ENCODE measurements at places on chromosomes 6 and 20. TPM values are rescaled to one million over a fixed set of nuclear protein-coding genes. Genes with fewer than 3 reads are reported as not detected.
A peak's percentile ranks its signal among the peaks of the same experiment; 100 is the strongest.

The ADGRF1 gene
- 0.12 TPM for total RNA-seq

DNA sequence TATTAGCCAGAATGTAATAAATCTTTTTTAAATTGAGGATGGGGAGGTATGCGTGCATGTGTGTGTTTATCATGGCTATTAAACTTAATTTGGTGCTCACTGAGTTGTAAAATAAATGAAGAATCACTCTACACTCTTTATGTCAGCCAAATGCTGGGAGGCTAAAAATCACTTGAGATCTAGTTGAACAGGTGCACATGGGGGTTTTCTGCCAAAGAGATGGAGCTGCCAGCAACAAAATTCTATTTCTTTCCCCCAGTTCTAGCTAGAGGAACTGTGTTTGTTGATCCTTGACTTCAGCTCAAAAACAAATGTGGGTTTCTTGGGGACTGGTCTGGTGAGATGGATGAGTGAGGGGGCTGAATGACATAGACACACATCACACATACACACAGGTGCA lies 183.3 kb upstream of the BTBD3 start:
- DNase-seq: no peak

GRCh38 chr6:10138917-10139316 lies 276.0 kb downstream of the TFAP2A start:
- DNase-seq: no peak

GRCh38 chr6:149045404-149045803 lies 272.1 kb upstream of the TAB2 start:
- DNase-seq: no peak

DNA sequence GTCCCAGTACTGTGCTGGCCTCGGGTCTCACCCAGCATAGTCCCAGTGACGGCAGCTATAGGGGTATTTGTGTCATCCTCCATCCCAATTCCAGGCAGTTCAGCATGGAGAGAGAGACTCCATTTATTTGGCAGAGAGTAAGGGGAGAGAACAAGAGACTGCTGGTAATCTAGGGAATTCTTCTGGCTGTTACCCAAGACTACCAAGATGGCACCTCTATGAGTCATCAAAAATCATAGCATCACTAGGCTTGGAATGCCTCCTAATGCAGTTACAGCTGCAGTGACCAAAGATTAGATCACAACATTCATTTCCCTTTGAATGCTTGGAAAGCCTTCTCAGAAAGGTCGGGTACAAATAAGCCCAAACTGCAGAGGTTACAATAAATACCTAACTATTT lies 660.4 kb upstream of the FLRT3 start:
- DNase-seq: no peak

DNA sequence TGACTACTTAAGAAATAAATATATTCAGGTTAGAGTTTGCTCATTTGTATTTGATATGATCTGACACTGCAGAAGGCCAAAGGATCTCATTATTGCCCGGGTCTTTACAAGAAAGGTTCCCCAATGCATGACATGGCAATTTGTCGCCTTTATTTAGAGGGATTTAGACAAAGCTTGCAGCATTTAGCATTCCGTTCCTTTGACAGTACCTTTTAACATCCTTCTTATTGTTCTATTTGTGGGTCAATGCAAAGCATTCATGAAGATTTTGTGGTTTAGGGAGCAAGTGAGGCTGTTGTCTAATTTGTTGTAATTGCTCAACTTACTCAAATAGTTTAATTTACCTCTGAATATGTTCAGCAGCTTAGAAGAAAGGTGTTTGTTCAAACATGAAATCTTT lies 230.8 kb upstream of the FLRT3 start:
- DNase-seq: no peak

DNA sequence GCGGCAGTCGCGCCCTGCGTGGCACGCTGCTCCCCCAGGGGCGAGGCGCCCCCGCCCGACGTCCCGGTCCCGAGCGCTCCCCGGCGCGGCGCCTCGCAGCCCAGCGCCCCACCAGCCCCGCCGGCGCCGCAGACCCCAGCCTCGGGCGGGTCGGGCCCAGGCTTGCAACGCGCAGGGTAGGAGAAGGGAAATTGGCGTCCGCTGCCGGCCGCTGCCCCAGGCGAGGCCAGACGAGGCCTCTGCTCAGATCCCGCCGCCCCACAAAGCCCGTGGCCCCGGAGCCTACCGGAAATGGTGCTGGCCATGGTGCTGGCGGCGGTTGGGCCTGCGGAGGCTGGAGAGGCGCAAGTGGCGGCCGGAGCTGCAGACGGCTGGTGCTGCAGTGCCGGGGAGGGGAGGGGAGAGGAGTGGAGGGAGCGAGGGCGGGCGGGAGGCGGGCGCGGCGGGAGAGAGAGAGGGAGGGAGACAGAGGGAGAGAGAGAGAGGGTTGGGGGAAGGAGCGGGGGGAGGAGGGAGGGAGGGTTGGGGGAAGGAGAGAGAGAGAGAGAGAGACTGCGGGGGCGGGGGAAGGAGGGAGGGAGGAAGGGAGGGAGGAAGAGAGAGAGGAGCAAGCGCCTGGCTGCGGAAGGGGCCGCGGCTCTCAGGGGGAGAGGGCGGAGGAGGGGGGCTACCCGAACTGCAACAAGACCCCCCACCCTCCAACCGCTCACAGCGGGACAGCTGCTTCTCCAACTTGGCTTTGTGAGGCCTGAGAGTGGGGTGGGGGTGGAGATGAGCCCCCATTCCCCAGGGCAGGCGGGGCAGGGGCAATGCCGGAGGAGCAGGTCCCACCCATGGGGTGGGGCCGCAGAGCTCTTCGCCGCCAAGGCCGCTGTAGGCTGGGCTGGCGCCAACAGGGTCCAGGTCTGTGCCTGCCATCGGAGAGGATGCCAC lies at the start of gene STMN3:
Gene STMN3 (minus strand): TSS at position 384 of the 933 bp plus-strand sequence. CDS start 79 bp downstream, at position 305.
- DNase-seq: peak; percentile 89

DNA sequence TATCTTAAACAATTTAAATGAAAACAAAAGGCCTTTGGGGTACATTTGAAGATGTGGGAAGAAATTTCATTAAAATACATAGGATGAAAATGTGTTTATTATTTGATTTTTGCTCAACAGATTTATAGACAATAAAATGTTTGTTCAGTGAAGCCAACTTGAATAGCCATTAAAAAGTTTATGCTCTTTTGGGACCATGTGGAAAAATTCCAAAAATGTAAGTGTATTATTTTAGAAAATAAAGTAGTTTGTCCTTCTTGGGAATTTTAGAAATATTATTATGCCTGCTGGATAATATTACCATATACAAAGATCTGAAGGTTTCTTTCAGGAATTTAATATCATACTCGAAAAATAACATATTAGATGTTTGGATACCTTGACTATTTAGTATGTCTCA lies 131.3 kb downstream of the EPM2A start:
- DNase-seq: no peak

- DNase-seq: no peak
These were observed 587 bp downstream of the IP6K3 start for GRCh38 chr6:33746036-33746600.

GRCh38 chr6:95410168-95410567 lies 167.2 kb upstream of the MANEA start:
- DNase-seq: no peak

The TRIM10 gene
- not detected for total RNA-seq

The BMP6 gene
- 3.4 TPM for total RNA-seq

GRCh38 chr6:133166766-133167165 lies 74.4 kb upstream of the EYA4 start:
- no peak for DNase-seq

GRCh38 chr20:58056021-58056591 lies 172.3 kb downstream of the ANKRD60 start:
- DNase-seq: no peak

DNA sequence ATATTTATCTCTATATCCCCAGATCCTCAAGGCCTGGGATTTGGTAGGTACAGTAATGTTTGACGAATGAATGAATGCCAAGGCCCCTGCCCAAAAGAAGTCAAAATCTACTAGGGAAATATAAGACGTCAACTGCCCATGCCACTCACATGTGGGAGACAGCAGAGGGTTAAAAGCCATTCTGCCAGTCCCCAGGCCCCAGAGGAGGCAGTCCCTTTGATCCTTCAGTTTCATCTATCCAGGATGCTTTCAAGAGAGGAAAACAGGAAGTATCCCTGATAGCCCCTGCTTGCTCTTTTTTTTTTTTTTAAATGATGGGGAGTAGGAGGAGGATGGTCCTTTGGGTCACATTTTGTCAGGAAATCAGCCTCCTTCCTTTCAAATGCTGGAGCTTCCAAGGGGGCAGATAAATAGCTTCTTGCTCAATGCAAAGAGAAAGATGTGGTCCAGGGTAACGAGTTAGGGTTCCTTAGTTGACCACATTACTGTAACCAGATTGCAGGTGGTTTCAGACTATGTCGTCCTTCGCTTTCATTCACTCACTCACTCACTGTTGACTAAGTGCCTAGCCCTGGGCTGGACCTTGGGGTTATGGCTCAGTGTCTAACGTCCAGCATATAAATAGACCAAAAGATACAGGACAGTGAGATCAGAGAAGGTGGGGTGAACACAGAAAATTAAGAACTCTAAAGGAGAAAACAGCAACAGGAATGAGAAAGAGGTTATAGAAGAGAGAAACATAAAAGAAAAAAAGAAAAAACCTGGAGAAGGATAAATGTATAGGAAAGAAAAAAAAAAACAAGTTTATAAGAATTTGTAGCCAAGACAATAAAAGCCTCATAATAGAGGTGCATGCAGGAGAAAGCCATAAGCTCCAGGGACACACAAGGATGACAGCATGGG lies 64.6 kb upstream of the PIM1 start:
- DNase-seq: no peak

GRCh38 chr20:62020935-62021701 lies 44.6 kb downstream of the TAF4 start:
- no peak for DNase-seq

The CABLES2 gene
- total RNA-seq: 21.7 TPM

- no peak for DNase-seq
These were observed 162.8 kb upstream of the RSPO3 start for GRCh38 chr6:126955621-126956020.

DNA sequence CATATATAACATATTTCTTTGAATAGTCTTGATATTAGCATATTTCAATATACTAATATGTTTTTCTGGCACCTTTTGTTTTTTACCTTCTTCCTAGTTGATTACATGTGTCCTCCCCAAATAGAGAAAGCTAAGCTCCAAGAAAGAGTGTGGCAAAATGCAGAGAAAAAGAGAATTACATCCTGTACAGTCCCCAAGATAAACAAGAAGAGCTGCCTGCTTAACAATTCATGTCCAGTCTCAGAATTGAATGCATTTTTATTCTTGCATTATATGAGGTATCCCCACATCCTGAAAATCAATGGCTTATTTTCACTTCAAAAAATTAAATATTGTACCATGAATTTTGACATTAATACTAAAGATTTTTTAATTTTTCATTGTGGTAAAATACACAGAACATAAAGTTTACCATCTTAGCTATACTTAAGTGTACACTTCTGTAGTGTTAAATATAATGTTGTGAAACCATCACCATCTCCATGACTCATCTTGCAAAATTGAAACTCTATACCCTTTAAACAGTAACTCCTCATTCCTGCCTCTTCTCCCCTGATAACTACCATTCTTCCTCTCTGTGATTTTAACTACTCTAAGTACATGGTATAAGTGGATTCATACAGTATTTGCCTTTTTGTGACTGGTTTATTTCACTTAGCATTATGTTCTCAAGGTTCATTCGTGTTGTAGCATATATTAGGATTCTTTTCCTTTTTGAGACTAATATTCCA lies 490.3 kb downstream of the COL12A1 start:
- no peak for DNase-seq

GRCh38 chr6:11969092-11969491 lies 43.0 kb upstream of the HIVEP1 start:
- DNase-seq: no peak

DNA sequence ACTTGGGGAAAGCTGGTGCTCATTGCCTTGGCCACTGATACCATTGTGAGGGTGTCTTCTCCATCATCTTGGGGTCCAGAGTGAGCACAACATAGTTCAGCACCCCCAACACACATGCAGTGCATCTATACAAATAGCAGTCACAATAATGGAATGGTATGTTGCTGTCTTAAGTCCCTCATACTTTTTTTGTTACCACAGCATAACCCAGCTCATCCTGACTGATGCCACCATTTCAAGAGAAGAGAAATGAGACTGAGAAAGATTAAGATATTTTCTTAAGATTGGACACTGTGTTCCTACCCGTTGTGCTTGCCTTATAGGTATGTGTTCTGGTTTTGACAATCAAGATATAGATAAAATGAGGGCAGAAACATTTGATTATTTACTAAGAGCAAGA lies 15.6 kb downstream of the CST4 start:
- no peak for DNase-seq

DNA sequence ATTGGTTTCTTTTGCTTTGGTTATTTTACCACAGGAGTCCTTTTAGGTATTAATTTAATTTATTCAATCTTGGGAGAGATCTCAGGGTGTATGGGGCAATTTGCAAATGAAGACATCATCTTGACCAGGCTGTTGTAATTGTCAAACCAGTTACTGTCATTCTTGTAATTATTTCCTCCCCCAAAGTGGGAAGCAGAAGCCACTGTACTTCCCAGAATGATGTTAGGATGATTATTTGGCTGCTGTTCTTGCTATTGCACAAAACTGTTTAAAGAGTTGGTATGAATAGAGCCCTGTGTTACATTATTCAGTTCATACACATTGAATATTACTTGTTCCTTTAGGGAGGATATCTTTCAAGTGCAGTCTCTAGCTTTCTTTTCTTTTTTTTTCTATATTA lies 1.7 kb downstream of the TAAR6 start:
- DNase-seq: no peak

GRCh38 chr6:137816133-137816579 lies 50.9 kb upstream of the TNFAIP3 start:
- no peak for DNase-seq

The CDSN gene
- not detected for total RNA-seq

GRCh38 chr6:49556429-49556837 lies 6.0 kb downstream of the C6orf141 start:
- DNase-seq: no peak

- no peak for DNase-seq
These were observed 131.2 kb upstream of the HDDC2 start for GRCh38 chr6:125432963-125433362.

DNA sequence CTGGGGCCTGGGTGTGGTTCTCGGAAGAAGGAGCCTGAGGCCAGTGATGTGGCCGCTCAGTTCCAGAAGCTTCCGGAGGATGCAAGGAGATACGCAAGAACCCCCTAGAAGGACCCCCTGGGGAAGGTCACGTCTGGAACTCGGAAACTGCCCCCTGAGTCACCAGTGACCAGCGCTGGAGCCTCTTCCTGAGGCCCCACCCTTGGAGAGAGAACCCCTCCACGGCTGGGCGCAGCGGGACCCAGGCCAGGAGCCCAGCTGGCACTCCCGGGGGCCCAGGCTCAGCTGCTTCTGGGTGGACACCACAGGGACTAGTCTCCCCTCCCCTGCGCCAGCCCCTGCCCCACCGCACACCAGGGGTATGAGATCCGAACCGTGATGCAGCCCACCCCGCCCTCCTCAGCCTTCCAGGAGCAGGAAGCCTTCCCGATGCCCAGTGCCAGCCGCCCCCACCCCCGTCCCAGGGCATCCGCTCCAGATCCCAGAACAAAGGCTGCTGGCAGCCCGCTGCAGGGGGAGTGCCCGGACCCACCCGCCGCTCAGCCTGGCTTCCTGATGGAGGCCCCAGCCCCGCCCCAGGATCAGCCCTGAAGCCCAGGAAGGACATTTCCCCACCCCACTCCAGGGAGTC lies 7.5 kb downstream of the LAMA5 start:
- no peak for DNase-seq
